AG04450 (cell line): ENCODE measurements at places on chromosomes 12 and 14. TPM values are rescaled to one million over a fixed set of nuclear protein-coding genes. Genes with fewer than 3 reads are reported as not detected.

AMDHD1 gene
- 0.04 and 0.12 TPM in 2 replicates for polyA plus RNA-seq

- no peak for DNase-seq
Observed at GRCh38 chr14:30125322-30125979, 197.8 kb upstream of the PRKD1 start.

GRCh38 chr14:93943052-93943451 is 15.9 kb downstream of the FAM181A start:
- DNase-seq = peak; percentile 27

GRCh38 chr12:49022558-49023178 is 4.1 kb upstream of the PRKAG1 start:
- no peak for DNase-seq

- DNase-seq = no peak
Observed at GRCh38 chr12:68176257-68176656, 16.7 kb upstream of the IFNG start.

CIPC gene
- polyA plus RNA-seq = 8.9 and 9.9 TPM in 2 replicates

DNA sequence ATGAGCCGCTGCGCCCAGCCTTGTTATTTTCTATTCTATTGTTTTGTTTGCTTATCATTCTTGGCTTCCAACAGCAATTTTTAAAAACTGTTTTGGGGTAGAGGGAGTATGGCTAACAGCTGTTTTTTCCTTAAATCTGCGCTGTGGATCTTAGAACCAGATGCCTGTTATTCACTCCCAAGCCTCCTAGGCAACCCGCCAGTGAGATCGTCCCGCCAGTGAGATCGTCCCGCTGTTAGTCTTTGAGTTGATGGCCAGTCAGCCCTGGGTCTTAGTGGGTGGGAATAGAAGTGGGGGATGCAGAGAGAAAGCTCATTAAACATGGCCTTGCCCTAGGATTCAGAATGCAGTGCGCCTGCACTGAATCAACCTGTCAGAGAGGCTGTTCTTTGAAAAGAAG is 67.3 kb upstream of the BICD1 start:
- no peak for DNase-seq

IPO8 gene
- polyA plus RNA-seq = 19.6 and 21.2 TPM in 2 replicates

- DNase-seq = no peak
Observed at GRCh38 chr14:31692376-31692781, 131.2 kb downstream of the NUBPL start.

- no peak for DNase-seq
Observed at GRCh38 chr12:100565987-100566545, 7.4 kb upstream of the GAS2L3 start.

DNA sequence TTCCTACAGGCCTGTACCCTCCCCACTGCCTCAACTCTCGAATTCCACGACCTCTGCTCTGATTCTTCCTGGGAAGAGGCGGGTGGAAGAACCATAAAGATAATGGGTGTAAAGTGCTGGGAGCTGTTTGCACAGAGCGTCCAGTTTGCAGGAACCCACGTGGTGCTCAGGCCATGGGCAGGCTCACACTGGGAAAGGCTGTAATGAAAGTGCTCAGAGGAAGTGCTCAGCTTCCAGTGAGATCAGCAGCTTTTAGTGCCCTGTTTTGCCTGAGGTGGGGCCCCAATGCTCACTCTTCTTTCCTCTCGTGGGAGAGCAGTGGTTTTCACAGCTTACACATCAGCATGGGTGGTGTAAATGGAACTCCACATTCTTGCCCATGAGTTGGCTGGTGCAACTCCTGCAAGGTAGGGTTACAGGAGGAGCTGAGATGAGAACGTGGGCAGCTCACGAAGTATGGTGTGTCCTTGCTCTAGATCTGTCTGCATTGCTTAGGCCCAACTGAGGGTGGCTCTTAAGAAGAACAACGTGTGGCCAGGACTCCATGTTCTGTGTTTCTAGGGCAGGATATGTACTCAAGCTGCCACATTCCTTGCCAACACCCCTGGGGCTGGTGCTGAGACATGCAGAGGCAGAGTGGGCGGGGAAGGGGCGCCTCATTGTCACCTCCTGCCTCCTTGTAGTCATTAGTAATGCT is 2.9 kb downstream of the TMEM63C start:
- no peak for DNase-seq

GRCh38 chr14:70652871-70653270 is 11.2 kb downstream of the TTC9 start:
- no peak for DNase-seq

- peak; percentile 38 for DNase-seq
Observed at GRCh38 chr12:80837342-80837978, 100.3 kb downstream of the LIN7A start.

DNA sequence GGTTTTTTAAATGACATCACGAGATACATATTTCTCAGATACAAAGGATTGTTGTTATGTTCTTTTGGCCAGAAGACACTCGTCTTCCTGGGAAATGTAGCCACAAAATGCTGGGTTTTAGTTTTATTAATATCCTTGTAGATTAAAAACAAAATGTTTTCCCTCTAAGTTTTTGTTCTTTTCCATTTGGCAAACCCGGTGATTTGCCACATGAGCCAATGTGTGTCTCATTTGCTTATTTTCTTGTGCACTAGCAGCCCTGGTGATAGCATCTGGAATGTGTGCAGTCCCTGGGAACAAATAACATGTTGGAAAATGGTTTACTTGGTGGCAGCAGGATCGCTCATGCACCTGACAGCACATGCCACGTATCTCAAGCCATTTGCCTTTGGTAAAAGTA is 61.0 kb downstream of the HMGA2 start:
- DNase-seq = no peak

CLEC1B gene
- not detected in 2 replicates for polyA plus RNA-seq

GRCh38 chr14:90381999-90382451 is 14.8 kb upstream of the CALM1 start:
- no peak for DNase-seq

DNA sequence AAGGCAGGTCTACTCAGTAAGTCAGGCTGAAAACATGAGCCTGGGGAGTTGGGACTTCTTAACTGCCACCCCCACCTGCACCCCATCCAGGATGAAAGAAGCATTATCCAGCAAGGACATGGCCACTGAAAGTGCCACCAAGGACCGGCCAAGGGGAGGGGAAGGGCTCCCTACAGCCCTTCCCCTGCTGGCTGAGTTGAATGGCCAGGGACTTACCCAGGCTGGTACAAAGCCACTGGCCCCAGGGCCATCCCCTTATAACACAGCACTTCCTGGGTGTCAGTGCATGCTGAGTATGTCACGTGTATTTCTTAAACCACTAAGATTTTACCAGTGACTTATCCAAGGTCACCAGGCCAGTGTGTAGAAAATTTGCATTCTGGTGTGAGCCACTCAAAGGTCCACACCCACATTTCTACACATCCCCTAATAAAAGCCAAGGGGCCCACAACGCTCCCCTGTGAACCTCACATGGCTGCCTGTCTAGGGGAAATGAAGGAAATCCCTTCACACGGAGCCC is 29.3 kb upstream of the ZFP36L1 start:
- DNase-seq = no peak

DNA sequence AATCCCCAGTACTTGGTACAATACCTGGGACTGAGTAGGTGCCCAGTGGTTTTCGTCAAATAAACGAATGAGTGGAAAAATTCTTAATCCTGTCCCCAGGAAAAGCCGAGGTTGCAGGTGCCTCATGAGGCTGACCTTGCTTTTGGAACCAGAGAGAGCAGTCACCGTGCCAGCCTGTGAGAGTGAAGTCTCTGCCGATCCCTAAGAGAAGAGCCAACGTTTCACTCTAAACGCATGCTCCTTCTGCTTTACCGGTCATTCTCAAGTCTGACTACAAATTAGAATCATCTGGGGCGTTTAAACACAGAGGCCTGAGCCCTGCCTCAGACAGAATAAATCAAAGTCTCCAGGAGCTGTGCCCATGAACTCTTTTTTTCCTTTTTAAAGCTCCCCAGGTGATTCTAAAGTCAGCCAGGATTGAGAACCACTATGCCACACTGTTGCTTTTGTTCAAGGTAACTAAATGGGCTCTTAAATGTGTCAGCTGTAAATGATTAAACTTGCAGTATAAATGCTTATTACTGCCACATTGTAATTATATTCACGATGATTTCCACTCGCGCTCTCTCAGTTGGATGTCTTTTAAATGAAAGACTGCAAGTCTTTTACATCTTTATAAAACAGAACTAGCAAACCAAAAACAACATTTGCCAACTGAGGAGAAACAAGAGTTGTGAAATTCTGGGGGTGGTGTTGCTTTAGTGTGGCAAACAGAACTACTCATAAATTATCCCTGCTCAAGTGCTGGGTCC is 26.9 kb downstream of the TCP11L2 start:
- no peak for DNase-seq

GRCh38 chr14:95163666-95164065 is 6.3 kb upstream of the DICER1 start:
- DNase-seq = no peak

TAS2R31 gene
- polyA plus RNA-seq = 0.51 and 0.60 TPM in 2 replicates

LMNTD1 gene
- 0.57 TPM in 2 replicates for polyA plus RNA-seq

DNA sequence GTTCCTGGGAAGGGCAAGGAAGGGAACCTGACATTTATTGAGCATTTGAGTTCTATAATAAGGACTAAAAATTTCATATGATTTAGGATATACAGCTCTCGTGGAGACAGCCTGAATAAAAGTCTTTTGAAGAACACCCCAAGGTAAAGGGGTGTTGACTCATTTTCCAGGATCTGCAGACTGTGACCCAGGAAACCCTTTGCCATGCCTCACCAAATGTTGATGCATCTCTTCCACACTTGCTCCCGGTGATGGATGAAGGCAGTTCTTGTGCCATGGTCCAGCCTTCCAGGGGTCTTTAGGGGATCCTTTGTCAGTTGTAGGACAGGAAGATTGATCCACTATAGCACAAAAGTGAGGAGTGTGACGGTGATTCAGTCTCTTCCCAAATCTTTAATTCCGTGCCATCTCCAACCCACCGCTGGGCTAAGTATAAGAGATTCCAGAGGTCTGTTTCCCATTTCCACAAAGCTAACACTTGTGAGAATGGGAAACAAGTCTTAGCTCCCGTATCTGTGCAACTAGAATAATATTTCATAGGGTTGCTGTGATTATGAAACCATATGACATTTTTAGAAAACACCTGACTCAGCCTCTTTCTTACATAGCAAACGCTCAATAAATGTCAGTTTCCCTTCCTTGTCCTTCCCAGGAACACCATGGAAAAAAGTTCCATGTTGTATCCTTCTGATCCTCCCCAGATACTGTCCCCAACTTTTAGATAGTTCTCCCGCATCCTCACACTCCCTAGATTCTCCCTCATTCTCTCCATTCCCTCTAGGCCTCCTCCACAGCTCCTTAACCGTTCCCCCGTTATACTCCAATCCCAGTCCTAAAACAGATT is 836 bp downstream of the AAAS start:
- no peak for DNase-seq

FCF1 gene
- 61.3 and 78.5 TPM in 2 replicates for polyA plus RNA-seq

DNA sequence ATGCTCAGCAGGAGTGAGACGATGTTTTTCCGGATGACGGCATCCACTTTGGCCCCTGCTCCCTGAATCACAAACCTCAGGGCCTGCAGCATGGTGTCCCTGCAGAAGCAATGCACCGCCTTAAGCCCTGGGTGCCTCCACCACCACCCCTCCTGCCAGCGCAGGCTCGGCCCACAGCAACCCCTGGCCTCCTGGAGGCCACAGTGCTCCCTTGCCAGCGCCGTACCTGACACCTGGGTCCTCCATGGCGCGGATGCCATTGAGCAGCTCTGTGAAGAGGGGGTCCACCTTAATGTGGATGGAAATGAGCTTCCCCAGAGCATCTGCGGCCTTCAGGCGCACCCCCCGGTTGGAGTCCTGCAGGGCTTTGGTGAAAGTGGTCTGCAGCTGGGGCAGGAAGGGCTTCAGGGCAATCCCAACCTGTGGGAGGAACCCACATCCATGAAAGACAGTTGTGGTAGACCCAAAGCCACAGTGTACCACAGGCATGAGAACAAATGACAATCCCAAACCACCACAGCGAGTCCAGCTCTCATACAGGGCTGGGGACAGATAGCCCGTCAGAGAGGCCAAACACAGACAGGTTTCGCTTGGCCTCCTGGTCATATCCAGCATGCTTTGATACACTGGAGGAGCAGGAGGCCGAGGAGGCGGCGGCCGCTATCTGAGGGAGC is 17.9 kb upstream of the RAB35 start:
- no peak for DNase-seq

DNA sequence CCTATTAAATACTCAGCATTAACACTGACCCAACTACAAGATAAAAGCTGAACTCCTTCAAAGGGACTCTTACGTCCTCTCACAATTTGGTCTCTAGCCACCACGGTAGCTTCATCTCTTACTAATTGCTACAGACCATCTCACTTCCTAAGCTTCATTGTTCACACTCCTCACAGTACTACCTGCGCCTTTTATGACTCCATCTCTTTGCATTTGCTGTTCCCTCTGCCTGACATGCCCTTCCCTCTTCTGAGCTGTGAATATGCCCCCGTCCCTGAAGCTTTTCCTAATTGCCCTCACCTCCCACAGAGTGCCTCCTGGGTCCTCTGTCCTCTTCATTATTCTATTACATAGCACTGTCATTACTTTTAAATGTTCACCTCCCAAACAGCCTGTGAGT is 2.5 kb downstream of the EEA1 start:
- DNase-seq = no peak

MTRFR gene
- polyA plus RNA-seq = 9.4 TPM in 2 replicates

ADAMTS20 gene
- polyA plus RNA-seq = not detected in 2 replicates

GRCh38 chr12:49767333-49767732 is 26.0 kb downstream of the TMBIM6 start:
- DNase-seq = no peak

TESPA1 gene
- not detected in 2 replicates for polyA plus RNA-seq

GRCh38 chr14:46368275-46368674 is 283.3 kb downstream of the RPL10L start:
- no peak for DNase-seq

DNA sequence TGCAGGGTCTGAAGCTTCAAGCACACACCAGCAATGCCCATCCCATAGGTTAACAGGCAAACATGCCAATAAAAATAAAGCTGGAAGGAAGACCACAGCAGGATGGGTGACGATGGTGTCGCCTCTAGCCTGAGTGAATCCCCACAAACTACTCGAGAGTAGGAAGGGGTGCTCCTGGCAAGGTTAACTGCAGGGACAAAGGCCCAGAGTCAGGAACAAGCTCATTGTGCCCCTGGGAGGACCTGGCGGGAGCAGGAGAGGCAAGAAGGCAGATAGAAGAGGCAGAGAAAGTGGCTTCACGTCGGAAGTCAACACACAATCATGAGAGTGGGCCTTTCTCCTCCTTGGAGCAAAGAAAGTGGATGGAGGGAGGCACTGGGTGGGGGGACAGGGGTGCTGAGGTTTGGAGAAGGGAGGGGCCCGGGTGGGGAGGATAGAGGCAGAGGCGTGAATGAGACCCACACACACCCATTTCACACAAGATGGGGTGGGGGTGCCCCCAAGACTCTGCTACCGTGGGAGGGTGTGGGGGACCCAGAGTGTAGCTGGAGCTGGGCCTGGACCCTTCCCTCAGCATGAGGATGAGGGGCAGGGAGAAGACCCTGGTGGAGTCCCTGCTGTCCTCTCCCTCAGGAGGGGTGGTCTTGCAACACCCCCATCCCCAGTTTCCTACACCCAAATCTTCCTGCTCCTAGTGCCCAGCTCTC is 43.1 kb downstream of the DIO3 start:
- no peak for DNase-seq

DNA sequence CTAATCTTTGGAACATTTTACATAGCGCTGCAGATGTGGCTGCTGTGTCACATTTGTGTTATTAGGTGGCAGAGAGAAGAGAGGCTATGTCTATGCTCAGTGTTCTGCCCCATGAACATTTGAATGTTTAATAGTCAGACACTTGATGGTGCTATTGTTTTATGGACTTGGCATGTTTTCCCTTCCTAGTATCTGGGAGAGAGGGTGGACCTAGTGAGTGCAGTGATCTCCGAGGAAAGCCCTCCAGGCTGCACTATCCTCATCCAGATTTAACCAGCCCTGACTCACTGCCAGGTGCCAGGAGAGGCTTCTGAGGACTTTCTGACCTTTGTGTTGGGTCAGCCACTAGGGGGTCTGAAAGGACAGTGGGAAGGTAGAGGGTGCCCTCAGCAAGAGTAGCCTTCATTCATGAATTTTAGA is 24.3 kb downstream of the ZFC3H1 start:
- no peak for DNase-seq
